ENCODE measurements at places on chromosomes 11 and 22.

DNA sequence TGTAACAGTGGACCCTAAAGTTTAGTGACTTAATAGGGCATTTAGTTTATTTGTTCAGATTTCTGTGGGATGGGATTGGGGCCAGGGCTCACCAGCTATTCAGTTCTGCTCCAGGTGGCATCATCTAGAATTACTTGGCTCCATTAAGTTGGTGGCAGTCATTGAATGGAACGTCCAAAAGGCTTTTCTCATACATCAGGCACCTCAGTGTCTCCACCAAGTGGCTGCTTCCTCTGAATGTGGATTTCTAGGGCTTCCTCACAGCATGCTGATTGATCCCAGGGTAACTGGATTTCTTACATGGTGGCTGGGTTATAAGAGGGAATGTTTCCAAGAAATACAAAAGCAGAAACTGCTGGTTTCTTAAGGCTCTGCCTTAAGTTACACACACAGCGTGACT is 34.7 kb downstream of the USP47 start:
- no peak for DNase-seq

- DNase-seq = peak; percentile 16
These were observed at the start of gene TMA7B for GRCh38 chr22:39959640-39960447. Gene TMA7B (plus strand): TSS chr22:39960397. CDS start chr22:39964375, 3,978 bp downstream.

GRCh38 chr11:285021-285893 is 3.7 kb upstream of the PGGHG start:
- DNase-seq = no peak

- no peak for DNase-seq
These were observed 75.7 kb downstream of the SCUBE1 start for GRCh38 chr22:43267332-43267980.

GRCh38 chr11:8092587-8093424 is 11.8 kb downstream of the TUB start:
- DNase-seq = peak; percentile 14

DNA sequence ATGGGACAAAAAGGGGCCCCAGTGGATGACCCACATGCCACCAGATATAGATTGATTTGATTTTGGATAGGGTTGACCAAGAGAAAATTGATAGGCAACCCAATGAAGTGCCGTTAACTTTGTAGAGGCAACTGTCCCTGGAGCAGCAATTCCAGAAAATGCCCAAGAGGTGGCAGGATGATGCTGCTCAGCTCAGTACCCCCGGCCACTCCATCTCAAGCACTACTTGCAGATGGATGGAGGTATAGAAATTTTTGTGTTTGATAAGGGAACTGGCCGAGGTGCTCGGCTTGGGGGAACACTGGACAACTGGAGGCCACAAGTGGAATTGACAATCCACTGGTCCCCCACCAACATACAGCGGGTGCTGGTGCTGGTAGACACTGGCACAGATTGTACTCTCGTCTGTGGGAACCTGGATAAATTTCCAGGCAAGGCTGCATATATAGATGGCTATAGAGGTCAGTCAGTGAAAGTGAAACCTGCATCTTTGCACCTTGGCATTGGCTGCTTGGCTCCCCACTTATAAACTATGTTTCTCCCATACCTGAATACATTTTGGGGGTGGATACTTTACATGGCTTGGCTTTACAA is 86.3 kb downstream of the CCDC83 start:
- no peak for DNase-seq

DNA sequence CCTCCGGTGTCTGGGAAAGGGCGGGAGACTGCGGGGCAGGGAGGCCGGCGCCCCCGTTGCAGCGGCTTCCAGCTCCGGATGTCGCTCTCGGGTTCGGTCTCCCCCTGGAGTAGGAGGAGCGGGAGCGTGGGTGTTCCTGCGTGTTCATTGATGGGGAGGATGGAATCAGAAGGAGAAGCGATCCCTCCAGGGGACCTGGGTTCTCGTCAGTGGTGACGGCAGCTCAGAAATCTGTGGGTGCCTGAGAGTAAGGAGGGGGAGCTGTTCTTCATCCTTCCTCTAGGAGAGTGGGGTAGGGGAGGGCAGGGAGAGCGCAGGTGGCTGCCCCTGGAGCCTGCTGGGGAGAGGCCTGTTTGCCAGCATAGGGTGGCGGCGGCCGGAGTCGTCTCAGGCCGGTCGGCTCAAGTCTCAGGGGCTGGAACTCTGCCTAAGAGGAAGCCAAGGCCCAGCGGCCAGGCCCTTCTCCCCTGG is 1.1 kb downstream of the UBASH3B start:
- DNase-seq = peak; percentile 32

DNA sequence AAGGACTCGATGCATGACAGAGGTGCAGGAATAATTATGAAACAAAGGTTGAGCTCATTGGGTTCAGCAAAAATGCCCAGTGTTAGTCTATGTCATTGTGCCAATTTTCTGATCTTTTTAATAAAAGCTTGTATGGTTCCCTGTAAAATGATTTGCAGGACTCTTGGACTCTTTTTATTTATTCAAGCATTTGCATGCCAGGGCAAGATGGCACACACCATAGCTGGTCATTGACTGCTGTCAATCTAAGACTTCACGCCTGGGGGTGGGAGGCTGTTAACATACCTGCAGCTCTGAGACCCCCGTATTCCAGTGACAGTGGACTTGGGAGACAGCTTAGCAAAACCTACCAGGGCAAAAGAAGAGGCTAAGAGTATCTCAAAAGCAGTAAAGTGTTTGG is 32.0 kb upstream of the ANO1 start:
- no peak for DNase-seq

- no peak for DNase-seq
These were observed 50.9 kb downstream of the APOL1 start for GRCh38 chr22:36303874-36304273.

GRCh38 chr11:62546929-62547625 is 471 bp upstream of the AHNAK start:
- DNase-seq = no peak
